Omental fat pad (tissue), 4 donors: ENCODE measurements at places on chromosomes 11 and 22.

DNA sequence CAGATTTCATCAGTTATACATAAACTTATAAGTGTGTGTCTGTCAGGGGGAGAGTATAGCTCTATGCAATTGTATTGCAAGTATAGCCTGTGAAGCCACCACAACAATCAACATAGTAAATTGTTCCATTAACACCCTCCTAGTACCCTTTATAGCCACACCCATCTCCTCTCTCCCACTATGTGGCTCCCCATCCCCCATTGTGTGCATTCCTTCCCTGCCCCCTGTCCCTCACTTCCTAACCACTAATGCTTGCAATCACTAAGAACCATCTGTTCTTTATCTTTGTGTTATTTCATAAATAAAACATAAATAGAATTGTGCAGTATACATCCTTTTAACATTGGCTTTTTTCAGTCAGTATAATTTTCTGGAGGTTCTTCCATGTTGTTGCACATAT is 83.1 kb upstream of the SLC5A12 start:
- DNase-seq, result no peak

DNA sequence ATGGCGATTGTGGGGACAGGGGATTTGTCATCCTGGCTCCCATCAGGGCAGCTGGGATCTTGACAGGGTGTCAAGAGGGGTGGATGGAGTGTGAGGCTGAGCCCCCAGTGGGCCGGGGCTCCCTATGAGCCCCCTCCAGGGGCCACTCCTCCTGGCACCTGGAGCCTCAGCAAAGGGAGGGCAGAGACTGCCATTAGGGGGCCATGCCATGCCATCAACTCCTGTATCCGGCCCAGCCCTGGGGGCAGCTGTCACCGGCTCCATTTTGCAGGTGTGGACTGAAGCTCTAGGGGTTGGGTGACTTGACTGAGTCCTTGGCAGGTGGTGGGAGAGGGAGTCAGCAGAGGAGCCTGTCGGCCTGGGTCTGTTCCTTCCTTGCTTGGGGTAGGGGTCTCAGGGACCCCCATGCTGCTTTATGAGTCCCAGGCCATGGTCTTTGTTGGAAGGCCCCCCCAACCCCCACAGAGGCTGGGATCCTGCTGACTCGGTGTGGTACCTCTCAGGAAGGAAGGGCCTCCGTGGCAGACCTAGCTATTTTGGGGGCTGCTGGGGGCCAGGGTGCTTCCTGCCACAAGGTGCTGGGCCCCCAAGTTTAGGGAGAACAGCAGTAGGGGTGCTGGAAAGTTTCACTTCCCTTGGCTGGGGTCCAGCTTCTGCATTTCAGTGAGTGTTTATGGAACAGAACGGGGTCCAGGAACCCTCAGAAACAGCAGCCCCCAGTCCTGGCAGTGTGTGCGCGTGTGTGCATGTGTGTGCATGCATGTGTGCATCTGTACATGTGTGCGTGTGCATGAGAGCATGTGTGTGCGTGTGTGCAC is 1.5 kb downstream of the ACY3 start:
- DNase-seq, result no peak

DNA sequence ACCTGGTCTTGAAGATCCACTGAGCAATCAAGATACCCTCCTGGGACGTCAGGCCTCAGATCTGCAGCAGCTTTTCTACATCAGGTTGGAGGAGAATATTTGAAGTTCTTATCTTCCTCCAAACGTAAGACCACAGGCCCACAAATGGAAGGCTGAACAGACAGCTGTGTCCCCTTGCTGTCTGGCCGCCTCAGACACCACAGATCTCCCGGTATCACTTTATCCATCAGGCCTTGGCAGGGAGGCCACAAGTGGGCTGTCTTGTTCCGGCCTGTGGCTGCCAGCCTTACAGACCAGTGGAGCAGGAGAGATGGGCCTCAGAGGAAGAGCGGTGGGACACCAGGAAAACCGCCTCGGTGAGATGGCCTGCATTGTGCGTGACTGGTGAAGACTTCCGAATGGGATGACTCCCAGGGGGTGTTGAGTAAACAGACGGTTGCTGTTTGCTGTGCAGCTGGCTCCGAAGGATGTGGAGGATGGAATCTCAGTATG is 15.9 kb downstream of the UBASH3B start:
- DNase-seq, result no peak

- no peak for DNase-seq
Measured at GRCh38 chr22:23675502-23676415, 15.1 kb upstream of the RGL4 start.

GRCh38 chr11:61134801-61135257 is 26.4 kb downstream of the VPS37C start:
- DNase-seq, result no peak

DNA sequence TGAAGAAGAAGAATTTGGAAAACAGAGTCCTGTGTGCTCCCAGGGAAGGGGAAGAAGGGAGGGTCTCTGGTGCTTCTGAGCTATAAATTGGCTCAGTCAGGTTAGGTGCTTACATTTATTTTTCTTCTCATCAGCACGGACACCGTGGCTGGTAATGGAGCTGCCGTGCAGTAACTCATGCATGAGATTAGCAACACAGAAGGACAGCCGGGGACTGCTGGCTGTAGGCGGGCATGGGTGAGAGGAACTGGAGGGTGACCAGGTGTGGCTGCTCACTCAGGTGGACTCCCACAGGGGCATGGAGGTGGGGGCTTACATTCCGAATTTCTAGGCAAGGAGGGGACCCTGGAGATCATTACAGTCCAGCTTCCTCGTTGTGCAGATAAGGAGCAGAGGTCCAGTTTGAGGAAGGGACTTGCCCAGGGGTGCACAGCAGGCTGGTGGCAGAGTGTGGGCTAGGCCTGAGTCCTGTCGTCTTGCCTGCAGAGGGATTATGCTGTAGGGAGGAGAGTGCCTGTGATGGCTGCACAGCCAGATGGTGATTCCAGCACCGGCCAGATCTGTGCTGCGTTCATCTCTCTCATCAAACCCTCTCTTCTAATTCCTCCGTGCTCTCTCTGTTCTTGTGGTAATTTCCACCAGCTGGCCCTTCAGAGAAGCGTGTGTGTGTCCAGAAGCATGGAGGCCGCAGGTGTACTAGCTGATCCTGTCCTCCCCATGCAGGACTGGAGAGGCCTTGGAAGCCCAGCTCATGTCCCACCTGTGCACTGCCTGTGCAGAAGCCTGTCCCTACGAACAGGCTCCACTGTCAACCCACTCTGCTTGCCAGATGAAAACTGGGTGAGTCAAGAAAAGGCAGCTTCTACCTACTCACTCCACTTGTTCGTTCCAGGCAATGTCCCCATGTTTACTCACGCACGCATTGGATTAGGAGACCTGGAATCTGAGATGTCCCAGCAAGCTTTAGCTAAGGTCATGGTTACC is 78.9 kb downstream of the NTM start:
- no peak for DNase-seq

- DNase-seq, result no peak
Measured at GRCh38 chr22:24996420-24996952, 44.0 kb downstream of the KIAA1671 start.
